Hindlimb muscle (tissue), 1 donor: ENCODE measurements at places on chromosomes 1 and 21. TPM values are rescaled to one million over a fixed set of nuclear protein-coding genes. Genes with fewer than 3 reads are reported as not detected.
A peak's percentile ranks its signal among the peaks of the same experiment; 100 is the strongest.

GRCh38 chr1:87052961-87053360 is 138.5 kb downstream of the HS2ST1 start:
- DNase-seq, result no peak

- peak; percentile 59 for DNase-seq
Measured at GRCh38 chr1:63674238-63674864, 81.1 kb downstream of the PGM1 start.

- no peak for DNase-seq
Measured at GRCh38 chr21:17238468-17238867, 274.4 kb upstream of the CXADR start.

- DNase-seq, result no peak
Measured at GRCh38 chr1:187691439-187691838, 862.7 kb downstream of the PLA2G4A start.

- DNase-seq, result no peak
Measured at GRCh38 chr1:172350856-172351255, 69.6 kb upstream of the C1orf105 start.

GRCh38 chr1:20389571-20389970 is 96.4 kb downstream of the CAMK2N1 start:
- DNase-seq, result no peak

GRCh38 chr1:90144820-90145219 is 149.9 kb downstream of the ZNF326 start:
- no peak for DNase-seq

- no peak for DNase-seq
Measured at GRCh38 chr1:201925301-201925567, 21.1 kb downstream of the LMOD1 start.

GRCh38 chr1:97120806-97121205 is 399.2 kb downstream of the PTBP2 start:
- no peak for DNase-seq

- no peak for DNase-seq
Measured at GRCh38 chr1:160874935-160875334, 10.0 kb downstream of the ITLN1 start.

- DNase-seq, result peak; percentile 77
Measured at GRCh38 chr1:180515857-180516388, 13.5 kb upstream of the ACBD6 start.

- DNase-seq, result no peak
Measured at GRCh38 chr1:19430121-19431068, 54.9 kb downstream of the CAPZB start.

DNA sequence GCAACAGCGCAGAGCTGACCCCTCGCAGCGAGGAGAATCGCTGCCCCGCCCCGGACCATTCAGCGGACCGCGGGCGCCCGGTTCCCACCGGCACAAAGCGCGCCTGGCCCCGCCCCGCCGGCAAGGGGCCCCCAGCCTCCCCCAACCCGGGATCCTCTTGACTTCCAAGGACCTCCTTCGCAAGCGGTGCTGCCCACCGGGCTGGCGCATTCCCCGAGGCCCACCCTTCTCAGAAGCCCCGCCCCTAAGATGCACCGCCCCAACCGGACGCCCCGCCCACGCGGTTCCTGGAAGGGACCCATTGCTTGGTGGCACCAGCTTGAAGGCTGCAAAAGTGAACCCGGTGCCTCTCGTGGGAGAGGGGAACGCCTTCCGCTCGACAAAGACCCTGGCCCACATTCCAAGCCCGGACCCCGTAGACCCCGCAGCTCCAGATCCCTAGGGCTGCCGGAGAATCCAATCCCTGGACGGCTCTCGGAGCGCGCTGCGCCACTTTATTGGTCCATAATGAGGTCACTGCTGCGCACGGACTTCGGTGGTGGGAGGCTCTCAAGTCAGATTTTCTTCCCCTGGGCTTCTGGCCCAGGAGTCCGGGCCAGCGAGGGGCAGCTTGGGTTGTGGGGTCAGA is 2.0 kb downstream of the HES3 start:
- DNase-seq, result no peak

DNA sequence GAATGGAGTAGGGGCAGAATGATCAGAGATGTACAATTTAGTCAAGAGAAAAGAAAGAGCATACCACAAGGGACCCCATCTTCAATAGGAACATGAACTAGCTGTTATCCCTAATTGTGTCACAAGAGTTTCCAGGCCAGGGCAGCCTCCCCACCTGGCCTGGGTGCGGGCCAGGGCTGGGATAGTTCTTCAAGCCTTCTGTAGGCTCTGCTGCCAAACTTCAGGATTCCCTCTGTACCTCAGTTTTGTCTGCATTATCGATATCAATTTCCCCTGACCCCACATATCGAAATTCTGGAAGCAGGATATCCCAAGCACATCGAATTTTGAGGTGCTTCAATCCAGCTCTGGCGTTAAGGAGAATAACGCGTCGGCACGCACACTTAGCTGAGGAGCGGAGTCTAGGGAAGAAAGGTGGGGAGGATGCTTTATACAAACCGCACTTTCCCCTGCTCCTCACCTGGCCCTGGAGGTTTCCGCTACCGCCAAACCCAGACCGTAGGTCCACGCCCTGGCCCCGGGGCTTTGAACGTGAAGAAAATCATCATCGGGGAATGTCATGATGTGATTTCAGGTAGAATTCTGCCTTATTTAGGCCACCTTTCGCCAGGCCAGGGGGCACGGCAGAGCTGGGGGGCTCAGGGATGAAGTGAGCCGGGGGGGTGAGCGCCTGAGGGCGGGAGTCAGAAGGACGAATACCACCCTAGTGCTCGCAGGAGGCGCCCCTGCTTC is 7.4 kb downstream of the HLX start:
- no peak for DNase-seq

- no peak for DNase-seq
Measured at GRCh38 chr1:222074317-222074716, 332.4 kb upstream of the DUSP10 start.

- DNase-seq, result no peak
Measured at GRCh38 chr1:21362096-21362495, 71.8 kb upstream of the ECE1 start.

FTCD gene
- polyA plus RNA-seq, result 1.1 TPM

VCAM1 gene
- 14.8 TPM for polyA plus RNA-seq

CTSK gene
- polyA plus RNA-seq, result 44.8 TPM

NHLH1 gene
- polyA plus RNA-seq, result 1.5 TPM

OR2T29 gene
- polyA plus RNA-seq, result not detected

LRRIQ3 gene
- polyA plus RNA-seq, result 0.89 TPM

DRAXIN gene
- 0.26 TPM for polyA plus RNA-seq

SRSF4 gene
- 74.1 TPM for polyA plus RNA-seq
